Globus pallidus (tissue), 1 donor: ENCODE measurements at places on chromosomes 3 and 15.

- DNase-seq: peak; percentile 82
Observed at GRCh38 chr3:138329127-138329983, at the start of gene NME9. NME9 (minus strand) TSS chr3:138329851; CDS start chr3:138329335, 516 bp downstream.

DNA sequence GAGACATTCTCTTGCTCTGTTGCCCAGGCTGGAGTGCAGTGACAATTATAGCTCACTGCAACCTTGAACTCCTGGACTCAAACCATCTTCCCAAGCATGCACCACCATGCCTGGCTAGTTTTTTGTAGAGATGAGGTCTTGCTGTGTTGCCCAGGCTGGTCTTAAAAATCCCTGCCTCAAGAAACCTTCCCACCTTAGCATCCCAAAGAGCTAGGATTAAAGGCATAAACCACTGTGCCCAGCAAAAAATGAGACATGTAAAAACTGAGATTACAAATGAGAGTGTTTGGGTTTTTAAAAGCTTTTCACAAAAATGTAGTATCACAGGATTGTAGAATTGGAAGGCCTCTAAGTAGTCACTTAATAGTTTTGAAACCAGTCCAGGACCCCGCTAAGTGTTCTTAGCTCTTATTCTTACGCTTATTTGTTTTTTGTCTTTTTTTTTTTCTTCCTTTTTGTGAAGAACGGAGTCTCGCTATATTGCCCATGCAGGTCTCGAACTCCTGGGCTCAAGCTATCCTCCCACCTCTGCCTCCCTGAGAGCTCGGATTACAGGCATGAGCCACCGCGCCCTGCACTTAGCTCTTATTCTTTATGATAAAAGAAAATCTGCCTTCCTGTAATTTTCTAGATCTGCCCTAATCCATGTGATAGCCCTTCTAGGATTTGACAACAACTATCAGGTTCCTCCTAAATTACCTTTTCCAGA is 31.5 kb downstream of the KLHL18 start:
- DNase-seq: no peak

- DNase-seq: no peak
Observed at GRCh38 chr3:10964537-10965167, 27.9 kb upstream of the SLC6A1 start.

- DNase-seq: peak; percentile 41
Observed at GRCh38 chr15:65189102-65189740, 4.1 kb upstream of the CLPX start.

DNA sequence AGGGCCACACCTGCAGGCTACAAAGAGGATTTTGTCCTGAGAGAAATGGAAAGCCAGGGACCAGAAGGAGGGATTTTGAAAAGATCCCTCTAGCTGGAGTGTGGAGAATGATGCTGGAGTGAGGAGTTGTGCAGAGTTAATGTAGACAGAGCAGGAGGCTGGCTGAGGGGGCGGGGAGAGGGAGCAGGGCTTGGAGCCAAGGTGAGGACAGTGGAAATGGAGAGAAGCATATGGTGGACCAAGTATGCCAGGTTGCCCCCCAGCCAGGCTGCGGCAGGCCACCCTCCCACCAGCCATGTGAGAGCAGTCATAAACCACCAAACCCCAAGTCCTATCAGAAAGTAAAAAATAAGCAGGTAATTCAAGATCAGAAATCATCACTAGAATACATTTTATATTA is 14.7 kb downstream of the RARRES1 start:
- no peak for DNase-seq

GRCh38 chr3:37372669-37373068 is 198.3 kb upstream of the LRRFIP2 start:
- DNase-seq: no peak

GRCh38 chr3:134364061-134364935 is 9.9 kb downstream of the AMOTL2 start:
- peak; percentile 89 for DNase-seq

GRCh38 chr3:114418107-114418506 is 124.3 kb downstream of the TIGIT start:
- DNase-seq: no peak

- DNase-seq: no peak
Observed at GRCh38 chr15:24985224-24985623, 30.4 kb downstream of the SNRPN start.

DNA sequence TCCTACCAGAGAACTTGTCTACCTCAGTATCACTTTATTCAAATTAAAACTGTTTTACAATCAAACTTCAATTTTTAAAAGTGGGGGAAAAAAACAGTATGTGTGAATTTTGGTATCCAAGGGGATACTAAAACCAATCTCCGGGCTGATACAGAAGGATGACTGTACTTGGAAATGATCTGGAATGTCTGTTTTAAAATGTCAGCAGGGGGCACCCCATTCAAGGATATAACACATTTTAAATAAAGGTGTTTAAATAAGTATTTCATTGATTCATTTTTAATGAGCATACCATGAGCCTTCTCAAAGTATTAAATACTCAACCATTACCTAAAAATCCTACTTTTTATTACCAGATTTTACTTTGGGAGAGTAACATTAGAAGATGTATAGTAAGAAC is 67.9 kb downstream of the ULK4 start:
- peak; percentile 33 for DNase-seq

DNA sequence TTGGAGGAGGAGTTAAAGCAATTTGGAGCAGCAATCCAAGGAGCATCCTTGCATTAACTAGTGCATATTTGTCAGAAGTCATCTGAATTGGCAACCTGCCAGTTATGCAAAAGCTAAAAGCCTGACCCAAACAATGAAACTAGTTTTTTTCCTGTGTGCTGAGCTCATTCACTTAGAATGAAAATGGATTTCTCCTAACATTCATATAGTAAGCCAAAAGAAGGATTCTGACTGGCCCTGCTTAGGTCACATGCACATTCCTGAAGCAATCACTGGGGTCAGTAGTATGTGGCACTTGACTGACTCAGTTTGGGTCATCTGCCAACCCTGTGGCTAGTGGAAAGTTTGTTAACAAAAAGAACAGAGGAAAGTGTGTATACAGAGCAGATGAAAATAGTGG is 30.5 kb downstream of the OXSM start:
- peak; percentile 30 for DNase-seq

- no peak for DNase-seq
Observed at GRCh38 chr3:74832925-74833324, 218.5 kb upstream of the CNTN3 start.

DNA sequence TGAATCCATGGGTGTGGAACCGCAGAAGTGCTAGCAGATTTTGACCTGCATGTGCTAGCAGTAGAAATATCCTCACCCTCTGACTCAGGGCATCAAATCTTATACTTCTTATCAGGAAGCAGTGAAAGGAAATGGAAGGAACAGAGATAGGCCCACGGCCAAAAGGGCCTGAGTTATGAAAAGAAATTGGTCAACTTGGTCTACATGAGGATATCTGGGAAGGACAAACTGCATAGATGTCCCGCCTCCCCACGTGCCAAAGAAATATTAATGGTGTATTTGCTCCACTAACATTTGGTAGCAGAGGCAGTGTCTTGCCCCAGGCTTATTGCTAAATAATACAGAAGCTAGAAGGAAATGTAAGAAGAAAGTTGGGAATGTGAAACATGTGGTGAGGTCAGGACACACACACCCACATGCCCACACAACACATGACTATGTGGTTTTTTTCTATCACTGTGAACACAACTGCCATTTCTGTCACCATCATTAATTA is 93.6 kb upstream of the COL8A1 start:
- DNase-seq: no peak

DNA sequence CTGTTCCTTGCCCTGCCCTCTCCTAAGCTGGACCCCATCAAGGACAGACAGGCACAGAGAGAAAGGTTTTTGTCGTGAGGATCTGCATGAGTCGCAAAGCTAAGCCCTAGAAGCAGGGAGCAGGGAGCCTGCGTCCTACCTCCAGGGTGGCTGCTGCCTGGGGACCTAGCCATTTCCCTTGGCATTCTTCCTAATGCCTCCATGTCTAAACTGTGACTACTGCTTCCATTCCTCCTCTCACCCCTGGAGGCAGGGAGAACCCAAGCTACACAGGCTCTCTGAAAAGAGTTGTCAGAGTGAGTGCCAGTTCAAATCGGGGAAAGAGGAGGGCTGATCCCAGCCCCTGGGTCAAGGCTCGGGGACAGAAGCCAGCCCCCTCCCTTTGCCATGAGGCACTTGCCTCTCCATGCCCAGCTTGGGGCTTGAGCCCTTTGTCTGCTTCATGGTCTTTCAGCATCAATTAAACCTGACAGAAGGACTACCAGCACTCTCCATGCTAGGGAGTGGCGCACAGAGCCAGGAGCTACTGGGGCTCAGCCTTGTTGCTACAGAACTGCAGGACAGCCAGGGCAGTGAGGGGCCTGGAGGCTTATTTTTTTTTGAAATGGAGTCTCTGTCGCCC is 2.4 kb downstream of the GCHFR start:
- no peak for DNase-seq

DNA sequence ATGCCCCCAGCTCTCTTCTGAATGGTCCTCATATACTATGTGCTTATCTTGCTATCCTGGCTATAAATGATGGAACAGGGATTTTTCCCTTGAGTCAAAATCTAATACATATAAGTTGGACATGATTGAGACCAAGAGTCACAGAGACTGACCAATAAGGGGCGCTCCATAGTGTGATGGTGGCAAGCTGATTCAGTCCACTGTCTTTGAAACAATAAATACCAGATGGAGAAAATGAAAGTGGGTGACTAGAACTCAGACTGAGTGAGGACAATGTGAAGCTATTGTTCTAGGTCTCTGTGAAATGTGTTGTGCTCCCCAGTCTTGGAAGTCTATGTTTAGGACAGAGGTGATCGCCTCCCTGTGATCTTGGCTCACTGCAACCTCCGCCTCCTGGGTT is 10.6 kb upstream of the FSTL1 start:
- no peak for DNase-seq

GRCh38 chr15:80887148-80887547 is 102.5 kb downstream of the MESD start:
- no peak for DNase-seq

DNA sequence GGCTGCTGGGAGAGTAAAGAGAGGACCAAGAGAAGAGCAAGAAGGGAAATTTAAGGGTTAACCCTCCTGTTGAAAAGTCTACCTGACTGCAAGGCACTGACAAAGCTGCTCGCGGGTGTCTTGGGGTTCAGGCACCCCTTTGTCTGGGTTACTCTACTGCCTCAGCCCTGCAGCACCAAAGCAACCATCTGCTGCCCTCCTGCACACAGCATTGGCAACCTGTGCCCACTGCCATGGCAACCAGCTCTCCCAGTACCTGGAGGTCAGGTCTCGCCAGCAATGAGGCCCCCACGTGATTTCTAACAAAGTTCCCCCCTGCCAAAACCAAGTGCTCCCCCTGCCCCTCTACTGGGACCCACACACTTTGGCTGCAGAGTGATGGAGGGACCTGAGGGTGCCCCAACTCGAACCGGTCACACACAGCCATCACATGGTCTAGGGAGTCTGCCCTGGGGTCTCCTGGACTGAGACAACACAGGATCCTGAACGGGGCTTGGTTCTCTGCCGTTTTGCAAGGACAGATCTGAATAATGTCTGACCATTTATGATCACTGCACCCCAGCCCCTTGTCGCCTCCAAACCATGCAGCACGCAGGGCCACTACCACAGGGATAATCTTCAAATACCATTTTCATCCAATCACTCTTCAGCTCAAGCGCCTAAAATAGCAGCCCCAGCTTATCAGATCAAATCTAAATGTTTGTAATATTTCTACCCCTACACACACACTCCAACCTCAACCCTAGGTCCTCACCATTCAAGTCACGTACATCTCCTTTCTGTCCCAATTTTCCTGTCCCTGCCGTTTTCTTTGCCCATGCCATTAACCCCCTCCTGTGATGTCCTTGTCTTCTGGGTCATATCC is 50.7 kb downstream of the ADCY5 start:
- DNase-seq: no peak

DNA sequence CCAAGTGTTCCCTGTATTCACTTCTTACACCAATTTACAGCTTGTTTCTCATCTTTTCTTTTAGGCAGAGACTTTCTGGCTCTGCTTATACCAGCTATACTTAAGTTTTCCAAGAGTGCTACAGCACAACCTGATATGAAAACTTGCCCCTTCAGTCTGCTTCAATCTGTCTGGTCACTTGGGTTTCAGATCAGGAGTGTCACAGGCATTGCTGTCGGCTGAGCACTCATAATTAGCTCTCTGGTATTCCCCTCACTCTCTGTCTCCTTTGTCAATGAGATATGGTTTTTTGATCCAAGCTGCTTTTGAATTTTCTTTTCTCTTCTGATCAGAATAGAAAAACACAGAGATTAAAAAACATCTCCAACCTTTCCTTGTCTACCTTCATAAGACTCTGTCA is 194.9 kb upstream of the UMPS start:
- DNase-seq: no peak

DNA sequence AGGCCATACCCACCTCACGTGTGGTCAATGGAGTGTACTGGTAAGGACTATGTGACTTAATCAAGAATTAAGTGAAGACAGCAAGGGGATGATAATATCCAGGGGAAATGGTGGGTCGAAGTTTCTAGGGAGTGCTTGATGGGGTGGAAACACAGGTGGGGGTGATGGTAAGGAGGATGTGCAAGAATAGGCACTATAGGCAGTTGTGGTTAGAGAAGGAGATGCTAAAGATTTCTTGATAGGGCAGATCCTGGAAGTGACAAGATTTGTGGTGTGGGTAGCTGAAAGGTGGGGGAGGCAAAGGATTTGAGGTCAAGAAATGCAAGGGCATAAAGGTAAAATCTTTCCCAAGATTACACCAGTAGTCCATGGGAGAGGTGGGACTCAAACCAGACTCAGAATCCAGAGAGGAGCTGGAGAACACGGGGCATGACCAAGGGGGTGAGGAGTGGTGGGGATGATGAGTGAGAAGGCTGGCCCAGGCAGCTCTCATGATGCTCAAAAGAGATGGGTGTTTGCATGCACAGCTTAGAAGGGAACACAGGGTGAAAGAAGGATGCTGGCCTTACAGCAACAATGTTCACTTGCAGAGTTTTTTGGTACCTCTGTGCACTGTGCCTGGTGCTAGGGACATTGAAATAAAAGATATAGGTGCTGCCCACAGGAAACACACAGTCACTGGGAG is 78.4 kb downstream of the CCR1 start:
- DNase-seq: no peak

DNA sequence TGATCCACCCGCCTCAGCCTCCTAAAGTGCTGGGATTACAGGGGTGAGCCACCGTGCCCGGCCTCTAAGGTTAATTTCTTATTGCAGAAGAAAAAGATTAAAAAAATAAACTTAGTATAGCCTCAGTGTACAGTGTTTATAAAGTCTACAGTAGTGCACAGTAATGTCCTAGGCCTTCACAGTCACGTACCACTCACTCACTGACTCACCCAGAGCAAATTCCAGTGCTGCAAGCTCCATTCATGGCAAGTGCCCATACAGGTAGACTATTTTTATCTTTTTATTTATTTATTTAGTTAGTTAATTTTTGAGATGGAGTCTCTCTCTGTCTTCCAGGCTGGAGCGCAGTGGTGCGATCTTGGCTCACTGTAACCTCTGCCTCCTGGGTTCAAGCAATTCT is 3.2 kb upstream of the FLNB start:
- no peak for DNase-seq

GRCh38 chr3:117603097-117603496 is 893.5 kb downstream of the TUSC7 start:
- DNase-seq: peak; percentile 26

DNA sequence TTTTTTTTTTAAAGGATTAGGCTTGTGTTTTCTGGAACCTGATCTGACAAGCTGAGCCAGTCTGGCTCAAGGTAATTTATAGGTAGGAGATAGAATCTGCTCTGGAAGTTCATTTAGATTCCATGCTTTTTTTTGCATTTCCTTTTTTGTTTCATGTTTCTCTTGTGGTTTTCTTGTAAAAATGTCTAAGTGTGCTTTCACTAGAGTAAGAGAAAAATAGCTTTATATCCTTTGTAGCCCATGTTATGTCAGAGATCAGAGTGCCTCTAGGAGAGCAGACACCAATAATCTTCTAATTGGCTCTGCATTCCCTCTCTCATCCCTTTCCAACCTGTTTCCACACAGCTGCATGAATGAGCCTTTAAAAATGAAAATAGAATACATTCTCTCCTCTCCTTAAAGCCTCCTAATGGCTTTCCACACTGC is 389.8 kb upstream of the KCNMB2 start:
- DNase-seq: no peak
